ENCODE measurements at places on chromosomes 7 and 10.

DNA sequence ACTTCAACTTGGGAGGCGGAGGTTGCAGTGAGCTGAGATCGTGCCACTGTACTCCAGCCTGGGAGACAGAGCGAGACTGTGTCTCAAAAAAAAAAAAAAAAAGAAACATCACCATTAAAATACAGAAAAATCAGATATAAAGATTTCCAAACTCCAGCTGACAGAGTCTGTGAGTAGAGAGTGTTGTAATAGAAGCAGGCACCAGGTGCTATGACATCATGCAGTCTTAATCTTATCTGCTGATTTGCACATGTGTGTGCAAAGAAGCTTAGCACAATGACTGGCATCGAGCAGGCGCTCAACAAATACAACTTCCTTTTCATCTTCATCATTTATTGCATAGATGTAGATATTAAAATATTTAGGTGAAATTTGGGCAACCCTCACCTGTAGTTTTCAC is 92.2 kb downstream of the PRKCQ start:
- DNase-seq, result no peak

- no peak for DNase-seq
These were observed 117.4 kb upstream of the MAGI2 start for GRCh38 chr7:79570903-79571302.

DNA sequence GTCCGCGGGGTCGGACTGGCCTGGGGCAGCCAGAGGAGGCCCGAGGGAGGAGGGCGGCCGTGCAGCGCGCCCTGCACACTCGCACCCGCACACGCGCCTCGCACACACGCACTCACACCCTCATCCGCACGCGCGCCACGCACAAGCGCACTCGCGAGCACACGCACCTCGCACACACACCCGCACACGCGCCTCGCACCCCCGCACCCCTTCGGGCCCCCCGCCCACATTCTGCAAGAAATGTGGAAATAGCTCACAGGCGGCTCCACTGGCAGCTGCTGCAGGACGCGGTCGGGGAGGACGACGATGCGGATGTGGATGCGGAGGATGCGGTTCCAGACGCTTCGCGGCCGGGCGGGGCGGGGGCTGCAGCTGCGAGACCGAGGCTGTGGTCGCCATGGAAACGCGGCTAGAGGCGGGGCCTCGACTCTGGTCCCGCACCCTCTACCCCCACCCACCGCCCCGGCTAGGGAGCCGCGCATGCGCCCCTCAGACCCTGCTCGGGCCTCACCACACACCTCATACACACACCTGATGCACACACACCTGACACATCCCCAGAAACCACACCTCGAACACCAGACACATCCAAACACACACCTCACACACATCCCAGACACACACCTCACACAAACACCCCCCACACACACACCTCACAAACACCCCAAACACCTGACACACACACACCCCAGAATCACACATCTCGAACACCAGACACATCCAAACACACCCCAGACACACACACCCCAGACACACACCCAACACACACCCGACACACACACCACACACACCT is at the start of gene CALY:
CALY (minus strand) TSS at position 320 of the 793 bp plus-strand sequence. CDS start 7,907 bp downstream, outside the sequence.
- no peak for DNase-seq

GRCh38 chr10:31708474-31708873 is 220.2 kb downstream of the ARHGAP12 start:
- no peak for DNase-seq

GRCh38 chr7:107644309-107644974 is 16.2 kb upstream of the SLC26A4 start:
- no peak for DNase-seq

- no peak for DNase-seq
These were observed 305.2 kb downstream of the FRMD4A start for GRCh38 chr10:14025283-14026189.

- no peak for DNase-seq
These were observed 175.0 kb upstream of the PLXNA4 start for GRCh38 chr7:132751244-132751647.

- DNase-seq, result no peak
These were observed 79.9 kb downstream of the ANKRD61 start for GRCh38 chr7:6111041-6111440.

DNA sequence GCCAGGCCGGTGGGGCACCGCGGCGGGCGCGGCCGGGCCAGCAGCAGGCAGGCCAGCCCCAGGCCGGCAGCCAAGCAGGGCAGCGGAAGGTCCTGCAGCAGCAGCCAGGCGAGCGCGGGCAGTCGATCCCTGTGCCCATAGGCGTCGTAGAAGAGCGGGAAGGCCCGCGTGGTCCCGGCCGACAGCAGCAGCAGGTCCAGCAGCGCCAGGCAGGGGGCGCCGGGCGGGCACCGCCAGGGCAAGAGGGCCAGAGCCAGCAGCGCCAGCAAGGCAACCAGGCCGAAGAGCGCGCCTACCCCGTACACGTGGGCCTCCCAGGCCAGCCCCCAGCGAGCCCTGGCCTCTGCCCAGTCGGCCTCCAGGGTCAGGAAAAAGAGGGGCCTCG is 8.4 kb upstream of the RBM28 start:
- no peak for DNase-seq

DNA sequence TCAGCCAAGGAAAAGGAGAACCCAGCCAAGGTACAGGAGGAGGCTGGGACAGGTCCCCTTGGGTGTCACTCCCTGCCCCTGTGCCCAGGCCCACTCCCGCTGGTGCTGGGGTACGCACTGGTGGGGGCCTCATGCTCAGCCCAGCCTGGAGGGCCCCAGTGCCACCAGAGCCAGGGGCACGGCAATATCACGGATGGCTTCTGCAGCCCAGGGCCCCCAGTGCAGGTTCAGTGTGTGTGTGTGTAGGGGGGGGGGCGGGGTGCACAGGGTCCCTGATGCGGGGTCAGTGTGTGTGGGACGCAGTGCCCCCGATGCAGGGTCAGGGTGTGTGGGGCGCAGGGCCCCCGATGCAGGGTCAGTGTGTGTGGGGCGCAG is 23.4 kb upstream of the ZNF716 start:
- no peak for DNase-seq

GRCh38 chr10:118594392-118595063 is 920 bp downstream of the PRLHR start:
- DNase-seq, result no peak

DNA sequence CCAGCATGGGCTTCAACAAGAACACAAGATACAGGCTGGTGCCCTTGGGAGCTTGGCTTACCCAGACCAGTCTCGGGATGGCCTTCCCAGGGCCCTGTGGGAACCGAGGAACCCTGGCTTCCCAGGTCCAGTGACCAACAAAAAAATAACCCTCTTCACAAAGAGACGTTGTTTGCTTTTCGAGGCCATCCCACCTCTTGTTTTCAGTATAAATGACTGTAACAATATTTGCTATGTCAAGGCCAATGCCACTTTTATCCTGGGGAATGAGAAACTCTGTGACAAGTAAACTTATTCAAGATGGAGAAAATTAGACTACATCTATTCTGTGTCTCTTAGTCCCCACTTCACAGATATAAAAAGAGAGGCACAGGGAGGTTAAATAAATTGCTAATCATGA is 138.8 kb downstream of the PRPF18 start:
- no peak for DNase-seq

- no peak for DNase-seq
These were observed 55.6 kb upstream of the TMEM248 start for GRCh38 chr7:66865290-66865864.

DNA sequence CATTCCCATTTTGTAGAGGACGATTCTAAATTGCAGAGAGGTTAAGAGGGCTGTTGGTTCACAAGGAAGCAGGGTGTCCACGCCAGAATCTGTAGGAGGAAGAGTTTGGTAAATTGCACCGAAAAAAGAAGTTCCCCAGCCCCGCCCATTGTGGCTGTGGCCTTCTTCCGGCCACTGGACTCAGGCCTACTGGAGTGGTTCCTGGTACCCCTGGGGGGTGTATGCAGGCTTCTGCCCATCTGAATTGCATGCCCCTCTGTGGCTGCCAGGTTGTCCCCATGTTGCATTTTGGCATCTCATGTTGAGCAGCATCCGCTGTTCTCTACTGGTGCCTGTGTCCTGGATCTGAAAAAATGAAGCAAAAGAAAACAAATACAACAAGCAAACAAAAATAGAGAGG is 234.2 kb downstream of the WDR11 start:
- DNase-seq, result no peak

- no peak for DNase-seq
These were observed 82.2 kb downstream of the SLC16A9 start for GRCh38 chr10:59627366-59628018.

GRCh38 chr7:106775552-106775936 is 89.5 kb upstream of the PIK3CG start:
- DNase-seq, result no peak

- no peak for DNase-seq
These were observed 1188.3 kb upstream of the SORCS1 start for GRCh38 chr10:108352771-108353170.

DNA sequence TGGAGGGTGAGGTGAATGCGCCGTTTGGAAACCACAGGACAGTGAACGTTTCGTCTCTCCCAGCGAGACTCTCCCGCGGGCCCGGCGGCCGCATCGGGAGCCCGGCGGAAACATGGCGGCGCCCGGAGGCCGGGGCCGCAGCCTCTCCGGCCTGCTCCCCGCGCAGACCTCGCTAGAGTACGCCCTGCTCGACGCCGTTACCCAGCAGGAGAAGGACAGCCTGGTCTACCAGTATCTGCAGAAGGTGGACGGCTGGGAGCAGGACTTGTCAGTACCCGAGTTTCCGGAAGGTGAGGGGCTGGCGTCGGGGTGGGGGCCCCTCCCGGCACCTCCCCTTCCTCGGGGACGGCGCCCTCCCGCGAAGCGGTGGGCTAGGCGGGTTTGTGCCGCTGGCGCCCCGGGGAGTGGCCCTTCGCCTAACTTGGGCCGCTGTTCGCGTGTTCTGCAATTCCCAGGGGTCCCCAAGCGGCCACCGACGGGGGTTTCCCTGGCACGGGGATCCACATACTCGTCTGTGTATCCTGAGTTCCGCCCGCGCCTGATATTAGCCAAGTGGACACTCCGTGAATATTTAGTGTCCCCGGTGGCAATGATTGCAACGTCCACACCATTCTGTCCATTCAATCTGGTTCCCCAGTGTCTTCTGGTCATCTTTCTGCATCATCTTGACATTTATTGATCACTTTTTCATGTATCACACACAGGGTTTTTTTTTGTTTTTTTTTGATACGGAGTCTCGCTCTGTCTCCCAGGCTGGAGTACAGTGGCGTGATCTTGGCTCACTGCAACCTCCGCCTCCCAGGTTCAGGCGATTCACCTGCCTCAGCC is 514 bp downstream of the NHLRC2 start:
- no peak for DNase-seq

- no peak for DNase-seq
These were observed 15.9 kb downstream of the YME1L1 start for GRCh38 chr10:27138277-27138676.

- DNase-seq, result no peak
These were observed 34.1 kb upstream of the NOBOX start for GRCh38 chr7:144437370-144438191.

- no peak for DNase-seq
These were observed 30.4 kb upstream of the TARP start for GRCh38 chr7:38303866-38304265.

DNA sequence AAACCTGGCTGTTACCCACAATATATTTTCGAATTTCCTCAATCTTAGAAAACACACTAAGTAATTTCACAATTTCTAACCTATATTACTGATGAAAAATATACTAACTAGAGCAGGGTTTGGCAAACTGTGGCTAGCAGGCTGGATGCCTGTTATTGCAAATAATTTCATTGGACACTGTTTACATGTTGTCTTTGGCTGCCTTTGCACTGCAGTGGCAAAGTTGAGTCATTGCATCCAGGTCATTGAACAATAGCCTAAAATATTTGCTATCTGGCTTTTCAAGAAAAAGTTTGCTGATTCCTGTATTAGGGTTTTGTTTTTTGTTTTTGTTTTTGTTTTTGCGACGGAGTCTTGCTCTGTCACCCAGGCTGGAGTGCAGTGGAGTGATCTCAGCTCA is 47.2 kb downstream of the KIF11 start:
- DNase-seq, result no peak

- DNase-seq, result no peak
These were observed 23.2 kb upstream of the ARHGAP22 start for GRCh38 chr10:48627984-48628609.

DNA sequence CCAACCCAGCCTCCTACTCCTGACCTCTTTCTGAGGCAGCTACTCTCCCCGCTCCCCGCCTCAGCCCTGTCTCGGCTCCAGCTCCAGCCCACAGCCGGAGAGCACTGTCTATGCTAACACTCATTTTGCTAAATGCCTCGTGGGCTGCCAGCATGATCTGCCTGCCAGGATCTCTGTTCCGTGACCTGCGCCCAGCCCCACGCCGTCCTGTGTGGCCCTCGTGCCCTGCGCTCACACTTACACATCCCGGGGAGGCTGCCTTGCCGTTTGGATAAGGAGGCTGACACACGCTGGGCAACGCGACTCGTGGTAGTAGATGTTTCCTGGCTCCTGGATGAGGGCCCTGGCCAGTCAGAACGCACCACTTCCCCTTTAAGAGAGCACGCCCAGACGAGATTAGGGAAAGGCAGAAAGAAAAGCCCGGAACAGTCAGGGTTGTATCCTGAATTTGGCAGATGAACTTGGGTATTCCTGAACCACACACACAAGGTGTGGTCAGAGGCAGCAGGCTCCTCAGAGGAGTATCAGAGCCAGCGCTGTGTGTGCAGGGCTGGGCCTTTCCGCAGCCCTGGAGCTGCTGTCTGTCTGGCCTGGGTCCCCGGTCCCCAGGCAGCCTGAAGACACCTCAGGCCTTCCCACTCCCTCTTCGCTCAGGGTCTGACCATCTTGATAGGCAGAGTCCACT is 97.7 kb upstream of the EFCAB10 start:
- DNase-seq, result no peak

- DNase-seq, result no peak
These were observed 8.9 kb downstream of the SEC31B start for GRCh38 chr10:100510533-100511308.

DNA sequence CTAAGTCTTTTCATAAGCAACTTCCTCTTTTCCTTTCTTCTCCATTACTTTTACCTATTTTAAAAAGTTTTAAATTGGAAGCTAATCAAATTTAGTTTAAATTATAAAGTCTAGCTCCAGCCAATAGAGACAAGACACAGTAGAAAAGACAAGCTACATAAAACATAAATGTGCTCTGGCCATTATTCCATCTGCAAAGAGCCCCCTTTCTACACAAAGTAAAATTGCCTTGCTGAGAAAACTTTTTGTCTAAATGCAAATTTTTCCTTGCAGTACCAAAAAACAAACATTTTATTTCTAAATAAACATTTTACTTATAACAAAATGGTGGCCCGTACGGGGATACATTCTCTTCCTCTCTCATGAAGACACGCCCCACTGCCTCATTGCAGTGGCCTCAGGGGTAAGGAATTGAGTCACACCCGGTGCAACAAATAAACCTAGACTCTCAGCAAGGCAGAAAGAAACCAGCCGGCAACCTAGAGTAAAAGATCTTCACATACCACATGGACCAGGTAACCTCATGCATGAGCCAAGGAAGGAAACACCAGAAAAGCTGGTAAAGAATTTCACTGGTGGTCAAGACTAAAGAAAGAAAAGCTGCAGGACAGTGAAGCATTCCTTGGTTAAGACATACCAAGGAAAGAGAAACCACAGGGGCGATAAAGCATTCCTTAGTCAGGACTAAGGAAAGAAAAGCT is 71.6 kb upstream of the ZNF746 start:
- no peak for DNase-seq

- no peak for DNase-seq
These were observed 291.8 kb upstream of the LYZL1 start for GRCh38 chr10:28996947-28997551.

- no peak for DNase-seq
These were observed 55.0 kb downstream of the SNX10 start for GRCh38 chr7:26346611-26347203.
